ENCODE measurements at places on chromosomes 3 and 15.

- peak; percentile 72 for DNase-seq
These were observed 78.2 kb downstream of the TOP2B start for GRCh38 chr3:25586553-25586952.

DNA sequence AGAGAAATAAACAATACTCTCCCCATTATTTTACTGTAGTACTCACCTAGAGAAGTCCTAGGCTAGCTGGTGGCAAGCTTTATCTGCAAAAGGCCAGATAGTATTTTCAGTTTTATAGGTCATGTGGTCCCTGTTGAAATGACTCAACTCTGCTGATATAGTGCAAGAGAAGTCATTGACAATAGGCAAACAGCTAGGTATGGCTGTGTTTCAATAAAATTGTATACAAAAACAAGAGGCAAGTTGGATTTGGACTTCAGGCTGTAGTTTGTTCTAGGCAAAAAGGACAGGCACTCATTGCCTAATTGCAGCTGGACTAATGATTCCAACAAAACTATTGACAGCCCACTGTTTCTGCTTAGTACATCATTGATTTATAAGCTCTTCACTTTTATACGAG is 328.0 kb upstream of the PDZRN3 start:
- no peak for DNase-seq

GRCh38 chr15:80773792-80774352 is 5.3 kb upstream of the CEMIP start:
- DNase-seq: no peak

DNA sequence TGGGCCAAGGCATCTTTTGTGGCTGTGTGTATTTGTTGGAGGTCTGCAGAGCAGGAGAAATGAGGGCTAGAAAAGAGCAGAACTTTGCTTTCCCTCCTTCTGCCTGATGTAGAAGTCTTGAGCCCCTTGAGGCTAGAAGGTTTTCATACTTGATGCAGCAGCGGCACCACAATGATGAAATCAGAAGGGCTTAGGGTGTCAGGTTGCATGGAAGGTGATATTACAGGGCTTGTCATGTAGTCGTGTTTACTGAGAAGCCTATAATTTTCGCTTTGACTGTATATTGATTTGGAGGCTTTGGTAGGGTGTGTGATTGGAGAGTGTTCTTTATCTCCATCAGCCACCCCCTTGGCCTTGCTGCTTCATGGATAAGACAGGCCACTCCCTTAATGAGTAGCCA is 339.8 kb downstream of the THSD4 start:
- no peak for DNase-seq

- DNase-seq: no peak
These were observed 163.1 kb downstream of the MYRIP start for GRCh38 chr3:39972508-39972907.

DNA sequence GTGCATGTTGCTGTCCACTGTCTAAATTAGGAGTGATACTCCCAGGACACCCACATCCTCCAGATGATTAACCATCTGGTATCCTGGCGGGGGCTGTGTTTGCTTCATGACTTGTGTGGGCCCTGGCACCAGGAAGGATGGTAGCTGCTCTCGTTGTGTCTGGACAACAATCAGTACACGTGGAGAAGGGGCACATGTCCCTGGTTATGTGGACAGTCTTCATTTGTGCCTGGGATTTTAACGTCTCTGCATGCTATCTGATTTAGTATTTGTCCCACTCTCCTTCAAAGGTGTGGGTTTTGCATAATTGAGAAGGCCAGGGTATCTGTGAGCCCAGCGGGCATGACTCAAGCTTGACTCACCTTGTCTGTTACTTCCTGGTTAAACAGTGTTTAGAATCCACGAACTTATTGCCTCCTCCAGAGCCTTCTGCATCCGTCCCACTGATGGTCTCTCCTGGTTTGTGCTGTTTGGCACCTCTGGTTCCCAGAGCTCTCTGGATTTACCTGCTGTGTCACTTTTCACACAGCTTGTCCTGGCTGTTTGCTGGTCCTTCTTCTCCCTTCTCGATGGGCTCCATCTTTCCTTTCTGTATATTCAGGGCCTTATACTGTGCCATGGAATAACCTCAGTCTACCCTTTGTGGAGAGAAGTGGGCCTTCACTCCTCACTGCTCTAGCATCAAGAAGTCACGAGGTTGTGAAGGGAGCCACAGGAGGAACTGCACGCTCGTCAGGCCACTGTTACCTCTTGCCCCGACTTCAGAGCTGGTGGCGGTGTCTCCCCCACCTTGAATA is 32.5 kb downstream of the ARNT2 start:
- DNase-seq: no peak

GRCh38 chr3:99960941-99961340 is 143.3 kb downstream of the CMSS1 start:
- no peak for DNase-seq

GRCh38 chr3:107172411-107172810 is 204.8 kb upstream of the CCDC54 start:
- no peak for DNase-seq

- DNase-seq: no peak
These were observed 57.8 kb downstream of the EPHB3 start for GRCh38 chr3:184619369-184619768.

DNA sequence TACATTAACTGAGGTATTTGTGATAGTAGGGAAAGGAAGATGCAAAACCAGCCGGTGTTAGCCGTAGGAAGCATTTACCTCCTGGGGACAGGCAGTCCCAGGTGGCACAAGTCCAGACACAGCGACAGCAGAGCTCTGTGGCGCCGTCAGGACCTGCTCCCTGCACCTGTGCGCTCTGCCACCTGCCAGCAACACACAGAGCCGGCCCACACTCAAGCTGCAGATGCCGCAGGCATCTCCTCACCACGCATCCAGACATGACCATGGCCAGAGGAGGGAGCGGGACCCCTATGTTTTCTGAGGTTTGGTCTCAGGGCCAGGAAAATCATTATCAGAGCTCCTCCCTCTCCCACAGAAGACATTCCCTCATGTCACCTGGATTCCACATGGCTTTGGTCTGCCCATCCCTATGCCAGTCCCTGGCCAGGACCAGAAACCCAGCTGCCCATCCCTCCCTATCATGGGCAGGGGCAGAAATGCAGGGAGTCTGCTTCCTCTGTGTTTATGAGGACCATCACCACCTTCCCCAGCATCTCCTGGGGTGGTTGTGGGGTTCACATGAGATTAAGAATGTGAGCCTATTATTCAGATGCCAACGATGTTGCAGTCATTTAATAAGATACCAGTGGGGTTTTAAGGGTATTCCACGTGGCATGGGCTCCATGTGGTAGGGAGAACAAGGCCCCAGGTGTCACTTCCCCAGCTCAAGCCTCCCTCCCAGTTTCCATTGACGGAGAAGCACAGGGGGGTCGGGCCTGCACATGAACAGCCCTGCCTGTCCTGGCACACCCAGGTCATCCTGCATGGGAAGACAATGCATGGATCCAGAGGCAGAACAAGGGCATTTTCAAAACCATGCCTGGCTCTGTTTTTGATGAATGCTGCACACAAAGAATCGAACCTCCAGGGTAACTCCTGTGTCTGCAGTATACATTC is 251.1 kb downstream of the OCA2 start:
- DNase-seq: no peak

GRCh38 chr15:66841953-66842681 is 140.1 kb downstream of the SMAD6 start:
- DNase-seq: peak; percentile 94

- DNase-seq: no peak
These were observed 1.7 kb downstream of the NCEH1 start for GRCh38 chr3:172708921-172709773.

DNA sequence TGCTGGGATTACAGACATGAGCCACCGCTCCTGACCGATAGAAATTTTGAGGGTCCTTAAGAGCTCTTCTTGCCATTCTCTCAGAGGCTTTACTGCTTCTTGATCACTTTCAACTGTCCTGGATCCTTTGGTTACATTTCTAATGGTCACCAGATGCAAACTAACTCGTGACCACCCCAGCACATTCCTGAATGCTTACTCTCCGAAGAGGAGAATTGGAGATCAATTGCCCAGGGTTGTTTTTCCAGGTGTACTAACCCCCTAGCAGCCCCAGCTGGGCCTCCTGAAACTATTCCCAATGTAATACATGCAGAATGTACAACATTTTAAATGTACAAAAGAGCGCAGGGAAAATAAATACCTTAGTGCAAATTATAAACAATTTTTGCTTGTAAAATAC is 65.1 kb upstream of the TBL1XR1 start:
- no peak for DNase-seq

DNA sequence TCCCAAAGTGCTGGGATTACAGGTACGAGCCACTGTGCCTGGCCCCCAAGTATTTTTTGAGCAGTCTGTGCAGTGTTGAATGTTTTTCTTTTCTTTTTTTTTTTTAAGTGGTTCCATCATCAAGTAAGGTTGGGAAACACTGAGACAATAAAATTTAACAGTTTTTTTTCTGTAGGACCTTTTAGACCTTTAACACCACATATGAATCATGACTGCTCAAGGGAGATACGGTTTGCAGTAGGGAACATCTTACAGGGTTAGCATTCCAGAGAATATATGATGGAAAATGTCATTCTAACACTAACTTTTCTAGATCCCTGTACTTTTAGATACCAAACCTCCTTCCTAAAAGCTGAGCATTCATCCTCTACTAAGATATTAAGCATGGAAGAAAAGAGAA is 41.7 kb downstream of the SNX4 start:
- DNase-seq: no peak

- no peak for DNase-seq
These were observed 25.0 kb upstream of the BCL6 start for GRCh38 chr3:187770224-187770623.

GRCh38 chr3:20575146-20575545 is 389.1 kb upstream of the SGO1 start:
- DNase-seq: no peak

DNA sequence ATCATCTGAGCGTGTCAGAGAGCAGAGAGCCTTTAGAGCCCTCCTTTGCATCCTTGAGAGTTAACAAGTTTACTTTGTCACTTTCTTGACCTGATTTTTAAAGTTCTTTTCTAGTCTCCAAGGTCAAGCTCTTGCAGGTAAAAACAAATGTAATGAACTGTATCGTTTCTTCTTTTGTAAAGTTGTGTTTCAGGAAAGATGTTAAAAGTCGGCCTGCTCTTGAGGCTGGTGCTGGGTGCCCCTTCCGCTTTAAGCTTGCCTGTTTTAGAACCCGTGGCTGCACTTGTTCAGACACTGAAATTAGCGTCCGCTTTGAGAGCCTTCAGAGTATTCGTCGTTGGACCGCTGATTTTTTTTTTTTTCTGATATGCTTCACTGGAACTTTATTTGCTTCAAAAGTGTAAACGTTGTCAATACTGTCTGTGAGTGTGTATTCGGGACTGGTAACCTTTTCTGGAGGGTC is 52.6 kb upstream of the ULK4 start:
- DNase-seq: no peak

DNA sequence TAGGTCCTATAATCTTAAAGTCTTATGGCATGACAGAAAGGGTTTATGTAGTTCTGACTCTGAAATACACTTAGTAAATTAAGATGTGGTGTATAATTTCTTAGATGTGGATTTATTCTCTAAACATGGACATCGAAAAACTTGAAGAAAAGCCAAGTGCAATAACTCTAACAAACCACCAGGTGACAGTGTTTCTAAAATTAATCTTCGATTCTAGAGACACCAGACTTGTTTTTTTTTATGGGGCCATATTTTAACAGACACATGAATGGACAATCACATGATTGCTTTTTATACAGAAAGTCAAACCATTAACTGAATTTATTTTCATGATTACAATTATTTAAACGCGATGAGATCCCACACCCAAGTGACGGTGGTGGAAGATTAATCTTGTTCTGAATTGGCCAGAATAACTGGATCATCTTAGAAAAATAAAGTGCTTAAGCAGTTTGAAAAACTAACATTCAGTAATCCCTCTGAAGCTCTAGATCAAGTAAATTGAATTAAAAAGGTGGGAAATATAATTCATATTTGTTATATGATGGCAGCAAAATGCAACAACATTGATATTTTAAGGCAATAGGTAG is 305.1 kb downstream of the LSAMP start:
- no peak for DNase-seq

Measured in cardiac septum (tissue), 1 donor.